HepG2 (cell line): ENCODE measurements at places on chromosomes 13 and 19. TPM values are rescaled to one million over a fixed set of nuclear protein-coding genes. Genes with fewer than 3 reads are reported as not detected.

The B3GNT3 gene
- 4.0 and 8.6 TPM in 2 replicates for polyA plus RNA-seq

The RASIP1 gene
- polyA plus RNA-seq: 0.58 and 1.1 TPM in 2 replicates

The C13orf42 gene
- polyA plus RNA-seq: not detected in 2 replicates

The SPRY2 gene
- polyA plus RNA-seq: 21.4 and 25.1 TPM in 2 replicates

DNA sequence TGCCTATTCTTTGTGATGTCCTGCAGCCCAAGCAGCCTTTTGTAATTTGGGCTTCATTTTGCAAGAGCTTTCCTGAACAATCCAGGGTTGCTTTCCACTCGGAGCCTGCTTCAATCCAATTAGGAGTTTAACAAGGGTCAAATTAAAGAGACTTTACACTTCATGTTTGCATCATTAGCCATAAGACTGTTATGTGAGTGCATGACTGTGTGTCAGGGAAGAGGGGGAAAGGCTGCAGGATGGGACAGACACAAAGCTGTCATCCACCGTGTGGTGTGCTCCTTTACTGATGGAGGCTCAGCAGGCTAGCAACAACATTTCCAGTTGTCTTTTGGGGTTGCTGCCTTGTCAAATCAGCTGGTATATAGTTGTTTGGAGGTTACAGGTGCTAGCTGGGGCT, 23.7 kb upstream of the MAB21L1 start:
- no peaks in the 10 kb centered on the region for H3K36me3 ChIP-seq
- DNase-seq: no peak
- no peak overlapping the region for H3K27ac ChIP-seq
- H3K4me3 ChIP-seq: no peak overlapping the region
- no peaks in the 10 kb centered on the region for H3K4me1 ChIP-seq
- H3K27me3 ChIP-seq: no peaks in the 10 kb centered on the region

GRCh38 chr19:47239610-47240296, 8.8 kb upstream of the BBC3 start:
- peaks cover 34% of the 10 kb centered on the region for H3K4me1 ChIP-seq
- no peaks in the 10 kb centered on the region for H3K27me3 ChIP-seq
- H3K4me3 ChIP-seq: no peak overlapping the region
- H3K36me3 ChIP-seq: no peaks in the 10 kb centered on the region
- no peak overlapping the region for H3K27ac ChIP-seq

DNA sequence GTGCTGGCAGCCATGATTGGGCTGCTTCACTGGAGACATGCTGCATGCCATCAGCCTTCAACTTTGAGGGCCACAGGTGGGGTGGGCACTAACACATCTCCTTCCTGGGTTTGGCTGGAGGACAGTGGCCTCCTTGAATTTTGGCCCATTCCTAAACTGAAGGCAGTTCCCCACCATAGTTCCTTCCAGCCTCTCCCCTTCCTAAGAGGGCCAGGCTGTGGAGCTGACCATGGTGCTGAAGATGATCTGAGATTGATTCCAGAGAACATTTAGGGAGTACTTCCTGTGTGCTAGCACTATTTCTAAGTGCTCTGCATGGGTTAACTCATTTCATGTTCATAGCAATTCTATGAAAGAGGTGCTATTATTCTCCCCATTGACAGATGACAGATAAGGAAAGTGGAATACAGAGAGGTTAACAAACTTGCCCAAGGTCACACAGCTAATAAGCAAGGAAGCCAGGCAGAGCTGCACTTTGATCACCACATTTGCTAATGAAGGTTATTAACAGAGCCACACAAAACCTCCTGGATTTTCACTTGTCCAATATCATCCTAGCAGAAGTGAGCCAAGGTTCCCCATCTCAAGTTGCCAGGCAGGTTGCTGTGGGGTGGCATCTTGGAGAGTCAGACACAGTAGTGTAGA, 175.3 kb downstream of the ZIC5 start:
- H3K4me1 ChIP-seq: no peaks in the 10 kb centered on the region
- H3K36me3 ChIP-seq: no peaks in the 10 kb centered on the region
- DNase-seq: peak; percentile 29
- H3K4me3 ChIP-seq: no peak overlapping the region
- no peaks in the 10 kb centered on the region for H3K27me3 ChIP-seq

- no peaks in the 10 kb centered on the region for H3K36me3 ChIP-seq
- H3K27me3 ChIP-seq: no peaks in the 10 kb centered on the region
- DNase-seq: no peak
- H3K27ac ChIP-seq: no peak overlapping the region
- H3K4me3 ChIP-seq: no peak overlapping the region
Measured at GRCh38 chr13:101570410-101570809, 117.9 kb downstream of the ITGBL1 start.

GRCh38 chr13:101700598-101700997, 248.1 kb downstream of the ITGBL1 start:
- DNase-seq: no peak
- no peaks in the 10 kb centered on the region for H3K4me1 ChIP-seq
- no peaks in the 10 kb centered on the region for H3K27me3 ChIP-seq
- no peak overlapping the region for H3K27ac ChIP-seq
- no peak overlapping the region for H3K4me3 ChIP-seq
